ENCODE measurements at places on chromosomes 16 and 17.

DNA sequence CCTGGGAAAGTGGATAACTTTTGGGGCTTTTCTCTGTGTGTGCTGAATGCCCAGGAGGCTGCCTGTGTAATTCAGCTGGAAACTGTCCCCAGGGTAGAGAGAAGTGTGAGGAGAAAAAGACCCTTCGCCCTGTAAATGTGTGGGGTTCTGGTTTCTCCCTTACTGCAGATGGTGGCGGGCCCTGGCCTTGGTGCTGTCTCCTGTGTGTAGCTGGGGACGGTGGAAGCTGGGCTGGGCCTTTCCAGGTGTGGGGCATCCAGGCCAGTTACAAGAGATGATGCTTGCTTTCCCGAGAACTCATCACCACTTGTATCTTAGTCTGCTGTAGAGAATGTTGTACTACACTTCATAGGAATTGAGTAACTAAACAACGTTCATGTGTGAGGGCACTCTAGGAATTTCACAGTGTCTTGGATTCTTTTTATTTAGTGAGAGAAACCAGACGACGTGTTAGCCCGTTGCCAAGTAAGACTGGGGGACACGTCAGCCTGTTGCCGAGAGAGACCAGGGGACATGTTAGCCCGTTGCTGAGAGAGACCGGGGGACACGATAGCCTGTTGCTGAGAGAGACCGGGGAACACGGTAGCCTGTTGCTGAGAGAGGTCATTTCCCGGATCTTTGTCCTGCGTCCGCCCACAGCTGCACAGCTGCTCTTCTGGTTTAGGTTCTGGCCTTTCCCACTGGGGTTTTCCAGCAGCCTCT, 43.1 kb downstream of the TBCD start:
- no peak for DNase-seq

DNA sequence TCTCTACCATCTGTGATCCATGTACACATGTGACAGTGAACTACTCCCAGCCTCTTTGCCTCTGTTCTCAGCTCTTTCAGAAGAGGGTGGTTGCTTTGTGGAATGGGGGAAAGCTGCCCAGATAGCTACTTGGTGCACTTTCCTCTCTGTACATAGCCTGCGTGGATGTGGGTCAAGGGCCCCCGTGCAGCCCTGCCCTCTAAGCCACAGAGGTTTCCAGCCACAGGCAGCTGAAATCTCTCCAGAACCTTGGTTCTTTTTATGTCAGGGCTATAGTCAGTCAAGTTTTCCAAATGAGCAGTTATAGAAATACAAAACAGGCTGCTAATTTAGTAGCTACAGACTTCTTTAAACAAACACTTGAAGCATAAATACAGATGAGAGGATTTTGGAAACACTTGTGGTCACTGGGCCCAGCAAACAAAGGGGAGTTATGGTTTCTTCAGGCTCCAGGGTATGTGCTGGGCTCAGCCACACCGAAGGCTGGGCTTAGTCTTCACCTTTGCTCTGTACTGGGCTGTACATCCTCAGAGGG, 199.7 kb upstream of the ASIC2 start:
- no peak for DNase-seq

GRCh38 chr16:66959704-66960161, 1.3 kb upstream of the CES3 start:
- DNase-seq: no peak

DNA sequence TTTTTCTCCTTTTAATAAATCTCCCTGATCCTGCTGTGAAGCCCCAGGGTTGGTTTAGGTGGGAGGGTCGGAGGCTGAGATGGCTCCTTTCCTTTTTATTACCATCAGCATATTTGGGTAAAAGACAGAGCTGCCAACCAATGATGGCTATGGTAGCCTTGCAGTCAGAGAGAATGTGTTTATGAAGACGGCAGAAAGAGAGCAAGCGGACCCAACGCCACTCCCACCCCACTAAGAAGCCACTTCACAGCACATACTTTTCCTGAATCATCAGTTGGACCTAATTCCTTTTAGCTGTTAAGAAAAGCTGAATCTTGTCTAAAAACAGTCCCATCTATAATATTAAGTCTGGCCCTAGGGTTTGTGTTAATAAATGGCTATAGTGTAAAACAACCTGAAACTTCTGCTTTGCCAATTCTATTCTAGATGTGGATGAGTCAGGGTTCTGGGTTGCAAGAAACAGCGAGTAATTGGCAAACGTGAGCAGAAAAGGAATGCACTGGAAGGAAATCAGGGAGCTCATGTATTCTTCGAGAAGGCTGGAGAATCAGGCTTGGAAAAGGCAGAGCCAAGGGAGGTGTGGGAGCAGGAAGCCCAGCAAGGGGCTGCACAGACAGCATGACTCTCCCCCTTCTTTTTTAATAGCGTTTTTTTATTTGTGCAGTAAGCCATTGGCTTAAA, 34.0 kb upstream of the PRKCA start:
- no peak for DNase-seq

- DNase-seq: peak; percentile 55
Measured at GRCh38 chr17:17681187-17681743, at the start of gene RAI1. Gene RAI1 (plus strand): TSS chr17:17681458. CDS start chr17:17792949, 111,491 bp downstream.

DNA sequence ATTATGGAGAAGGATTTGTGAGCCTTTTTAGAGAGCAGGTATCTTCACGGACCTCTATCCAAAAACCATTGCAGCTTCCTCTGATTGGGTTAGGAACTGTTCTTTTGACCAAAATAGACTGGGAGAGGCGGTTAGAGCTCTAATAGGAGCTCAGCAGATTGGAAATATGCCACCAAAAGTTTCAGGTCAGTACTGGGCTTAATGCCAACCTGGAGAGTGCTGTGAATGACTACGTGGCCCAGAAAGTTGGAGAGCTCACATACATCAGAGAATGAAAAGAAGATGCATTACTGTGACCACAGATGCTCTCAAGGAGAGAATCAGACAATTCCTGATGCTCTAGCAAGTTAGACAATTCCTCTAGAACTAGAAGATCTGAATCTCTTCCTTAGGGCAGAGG, 86.5 kb downstream of the ABCA8 start:
- DNase-seq: no peak

GRCh38 chr16:55379876-55380390, 55.9 kb downstream of the IRX6 start:
- DNase-seq: no peak

DNA sequence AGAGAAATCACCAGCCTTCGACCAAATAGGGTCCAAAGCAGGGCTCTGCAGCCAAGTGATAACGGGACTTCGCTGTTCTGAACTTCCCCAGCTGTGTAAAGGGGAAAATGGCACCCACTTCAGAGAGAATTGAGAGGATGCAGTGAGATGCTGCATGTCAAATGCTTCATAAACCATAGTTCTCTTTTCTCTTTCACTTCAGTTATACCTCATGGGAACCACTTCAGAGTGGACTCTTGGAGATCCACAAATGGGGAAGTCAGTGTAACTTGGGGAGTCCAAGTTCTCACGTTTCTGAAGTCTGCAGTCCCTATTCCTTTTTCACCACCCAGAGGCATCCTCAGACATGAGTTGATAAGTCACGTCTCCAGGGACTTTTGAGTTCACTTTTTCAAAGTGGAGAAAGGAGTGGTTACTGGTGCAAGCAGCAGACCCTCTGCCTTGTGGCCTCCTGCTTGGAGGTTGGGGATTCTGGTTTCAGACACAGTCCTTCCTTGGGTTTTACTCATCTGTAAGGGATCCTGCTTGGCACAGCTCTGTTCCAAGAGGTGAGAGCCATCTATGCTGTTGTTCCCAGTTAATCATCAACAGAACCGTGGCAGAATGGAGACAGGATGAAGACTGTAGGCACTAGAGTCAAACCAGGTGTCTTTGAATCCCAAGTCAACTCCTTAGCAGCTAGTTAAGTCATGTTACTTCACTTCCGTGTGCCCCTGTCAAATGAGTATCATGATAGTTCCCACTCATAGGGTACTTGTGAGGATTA, 123.4 kb upstream of the NOL11 start:
- no peak for DNase-seq

DNA sequence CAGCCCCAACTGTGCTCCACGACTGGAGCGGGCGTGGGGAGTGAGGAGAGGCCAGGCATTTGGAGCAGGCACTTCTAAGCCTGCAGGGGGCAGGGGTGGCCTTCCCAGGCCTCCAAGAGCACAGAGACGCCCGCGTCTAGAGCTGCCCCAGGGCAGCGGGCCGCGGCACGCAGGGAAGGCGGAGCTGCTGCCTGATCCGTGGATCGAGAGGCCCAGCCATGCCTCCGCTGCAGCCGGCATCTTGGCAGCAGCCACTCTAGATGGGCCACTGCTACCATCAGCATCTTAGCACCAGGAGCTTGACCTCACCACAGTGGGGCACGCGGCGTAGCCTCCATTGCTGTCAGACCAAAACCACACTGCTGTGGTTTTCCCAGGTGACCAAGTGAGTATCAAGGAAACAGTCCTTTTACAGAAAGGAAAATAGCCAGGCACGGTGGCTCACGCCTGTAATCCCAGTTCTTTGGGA, 20.4 kb upstream of the WDR45B start:
- no peak for DNase-seq

DNA sequence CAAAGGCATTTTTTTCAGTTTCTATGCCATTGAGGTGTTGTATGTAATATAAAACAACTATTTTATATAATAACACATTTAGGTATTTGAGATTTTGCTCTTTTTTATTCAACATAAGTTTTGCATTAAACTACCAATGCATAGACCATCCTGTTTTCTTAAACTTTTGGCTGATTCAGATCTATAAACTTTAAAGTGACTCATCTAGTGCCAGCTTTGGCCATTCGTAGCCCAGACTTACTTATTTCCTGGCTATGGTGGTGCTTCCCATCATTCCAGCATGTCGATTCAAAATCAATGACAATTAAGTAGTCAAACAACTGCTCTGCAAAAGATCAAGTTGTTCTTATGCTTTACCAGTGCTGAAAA, 3.1 kb downstream of the ERI2 start:
- no peak for DNase-seq
